Neural progenitor cell (in vitro differentiated cells): ENCODE measurements at places on chromosomes 6 and 20. TPM values are rescaled to one million over a fixed set of nuclear protein-coding genes. Genes with fewer than 3 reads are reported as not detected.

The BMP7 gene
- total RNA-seq = 11.2 and 31.1 TPM in 2 replicates

The APMAP gene
- 71.7 and 88.0 TPM in 2 replicates for total RNA-seq

The TPBG gene
- total RNA-seq = 362 and 601 TPM in 2 replicates

The C4A gene
- total RNA-seq = 1.7 and 4.3 TPM in 2 replicates

The PNPLA1 gene
- total RNA-seq = not detected in 2 replicates

The CDC5L gene
- 37.9 and 53.6 TPM in 2 replicates for total RNA-seq

The C20orf144 gene
- 0.53 TPM in 1 of 2 replicates, not detected in the other for total RNA-seq
